ENCODE measurements at places on chromosomes 2 and 18.
A peak's percentile ranks its signal among the peaks of the same experiment; 100 is the strongest.

- no peak for DNase-seq
Observed at GRCh38 chr2:88048541-88048940, 7.0 kb downstream of the KRCC1 start.

- no peak for DNase-seq
Observed at GRCh38 chr2:174729797-174730697, 34.2 kb downstream of the CHRNA1 start.

GRCh38 chr2:238955648-238956531, 108.0 kb downstream of the TWIST2 start:
- DNase-seq: no peak

DNA sequence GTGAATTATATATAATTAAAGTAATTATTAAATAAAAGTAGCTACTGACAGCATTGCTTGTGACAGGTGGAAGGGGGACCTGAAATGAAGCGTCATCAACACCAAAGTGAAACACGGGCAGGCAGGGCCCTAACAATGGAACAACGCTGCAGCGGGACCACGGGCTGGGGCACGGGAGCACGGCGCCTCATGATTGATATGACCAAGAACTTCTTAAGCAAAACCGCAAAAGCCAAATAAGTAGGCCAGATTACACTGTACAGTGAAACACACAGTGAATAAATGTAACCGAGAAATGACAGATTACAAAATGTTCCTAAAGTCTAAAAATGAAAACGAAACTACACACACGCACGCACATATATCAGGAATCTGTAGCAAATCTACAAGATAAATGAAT, 81.4 kb downstream of the SNTG2 start:
- no peak for DNase-seq

- no peak for DNase-seq
Observed at GRCh38 chr18:77022556-77022955, 110.0 kb downstream of the MBP start.

GRCh38 chr2:88059979-88060906, 4.7 kb upstream of the KRCC1 start:
- peak; percentile 72 for DNase-seq

- DNase-seq: peak; percentile 24
Observed at GRCh38 chr2:98634406-98635092, 26.2 kb downstream of the UNC50 start.

GRCh38 chr2:172976116-172976515, 99.5 kb upstream of the MAP3K20 start:
- no peak for DNase-seq

DNA sequence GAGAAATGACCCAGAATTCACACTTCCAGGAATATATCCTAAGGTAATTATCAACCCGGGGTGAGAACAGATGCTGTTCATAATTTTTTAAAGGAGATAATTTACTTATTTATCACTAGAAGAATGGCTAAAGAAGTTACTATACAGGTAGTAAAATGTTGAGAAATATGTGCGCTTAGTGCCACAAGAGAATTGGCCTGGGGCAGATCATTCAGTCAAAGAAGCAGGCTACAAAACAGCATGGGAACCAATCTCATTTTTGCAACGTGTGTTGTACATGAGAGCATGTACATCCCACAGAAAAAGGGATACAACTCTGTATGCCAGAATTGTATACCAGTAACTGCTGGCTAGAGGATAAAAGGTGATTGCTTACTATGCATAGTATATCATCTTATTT, 75.2 kb downstream of the VIT start:
- DNase-seq: no peak

DNA sequence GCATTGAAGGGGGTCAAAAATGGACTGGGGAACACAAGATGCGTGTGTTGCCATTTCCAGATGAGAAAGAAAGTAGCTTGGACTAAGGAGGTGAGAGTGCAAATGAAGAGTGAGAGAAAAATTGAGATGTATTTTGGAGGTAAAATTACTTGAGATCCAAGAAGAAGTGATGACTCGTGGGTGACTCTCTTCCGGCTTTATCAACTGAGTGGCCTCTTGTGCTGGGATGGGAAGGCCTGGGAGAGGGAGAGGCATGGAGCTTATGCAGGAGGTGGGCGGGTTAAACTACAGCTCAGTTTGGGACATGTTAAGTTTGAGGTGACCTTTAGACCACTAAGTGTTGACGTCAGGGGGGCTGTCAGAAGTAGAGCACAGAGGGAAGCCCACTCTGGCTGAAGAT, 34.9 kb downstream of the SULT1C2 start:
- no peak for DNase-seq

DNA sequence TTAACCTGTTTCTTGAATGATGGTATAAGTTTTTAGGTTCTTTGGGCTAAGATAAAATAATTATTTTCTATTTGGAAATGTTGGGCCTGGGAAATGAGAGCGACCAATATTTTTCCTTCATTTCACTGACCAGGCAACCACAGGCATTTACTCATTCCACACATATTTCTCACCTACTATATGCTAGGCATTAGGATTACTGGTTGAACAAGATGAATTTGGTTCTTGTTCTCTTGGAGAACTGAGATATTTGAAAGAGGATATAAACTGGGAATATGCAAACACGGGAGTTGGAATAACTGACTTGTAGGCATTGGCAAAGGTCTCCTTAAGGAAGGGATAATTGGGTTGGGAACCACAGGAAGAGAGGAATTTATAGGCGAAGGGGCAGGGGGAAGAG, 3.9 kb upstream of the MYL1 start:
- DNase-seq: peak; percentile 15

GRCh38 chr18:51030537-51031258, 685 bp downstream of the SMAD4 start:
- peak; percentile 72 for DNase-seq

Data from urothelium cell line (cell line).